ENCODE measurements at places on chromosomes 12 and 14. TPM values are rescaled to one million over a fixed set of nuclear protein-coding genes. Genes with fewer than 3 reads are reported as not detected.

Gene CYP46A1
- total RNA-seq, result 0.36 TPM

Gene BDKRB2
- total RNA-seq, result 0.05 TPM

Gene MANSC1
- total RNA-seq, result 10.0 TPM

DNA sequence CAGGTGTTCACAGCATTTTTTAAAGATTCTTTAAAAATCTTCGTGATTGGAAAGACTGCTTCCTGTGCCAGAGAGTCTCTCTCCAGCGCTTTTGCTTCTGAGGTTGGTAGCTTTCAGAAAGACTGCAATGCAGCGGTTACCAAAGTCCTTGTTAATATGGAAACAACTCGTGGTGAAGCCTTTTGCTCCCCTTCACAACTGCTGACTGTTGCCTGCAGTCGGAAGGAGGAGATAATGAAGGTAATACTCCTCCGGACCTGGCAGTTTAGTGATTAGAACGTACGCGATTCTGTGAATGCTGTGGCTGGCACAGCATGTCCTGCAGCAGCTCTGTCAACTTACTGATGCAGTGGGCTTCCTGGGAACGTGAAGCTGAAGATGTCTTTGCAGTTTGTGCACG, 50.9 kb downstream of the TRAF3 start:
- no peak overlapping the region for H3K27ac ChIP-seq
- H3K36me3 ChIP-seq, result no peaks in the 10 kb centered on the region
- H3K27me3 ChIP-seq, result no peaks in the 10 kb centered on the region
- no peak overlapping the region for H3K4me3 ChIP-seq

Gene TAS2R14
- 1.4 TPM for total RNA-seq

Gene SYNE3
- total RNA-seq, result 6.2 TPM

Data from Panc1 (cell line).